Heart right ventricle (tissue), 16 donors: ENCODE measurements at places on chromosomes 16 and 17. TPM values are rescaled to one million over a fixed set of nuclear protein-coding genes. Genes with fewer than 3 reads are reported as not detected.
A peak's percentile ranks its signal among the peaks of the same experiment; 100 is the strongest.

- H3K27me3 ChIP-seq = no peaks in the 10 kb centered on the region
- no peaks in the 10 kb centered on the region for H3K36me3 ChIP-seq
- no peaks in the 10 kb centered on the region for H3K4me1 ChIP-seq
- no peak overlapping the region for H3K4me3 ChIP-seq
Observed at GRCh38 chr17:36133602-36134236, 30.1 kb downstream of the CCL4 start.

GRCh38 chr17:82095777-82096708, 2.0 kb downstream of the FASN start:
- H3K4me1 ChIP-seq = peaks cover 20% of the 10 kb centered on the region
- peaks cover 28% of the 10 kb centered on the region for H3K36me3 ChIP-seq
- no peaks in the 10 kb centered on the region for H3K27me3 ChIP-seq
- H3K4me3 ChIP-seq = no peak overlapping the region
- H3K27ac ChIP-seq = no peak overlapping the region
- DNase-seq = no peak

- no peak overlapping the region for H3K27ac ChIP-seq
- no peak overlapping the region for H3K4me3 ChIP-seq
- peaks cover 24% of the 10 kb centered on the region for H3K4me1 ChIP-seq
- DNase-seq = no peak
- H3K27me3 ChIP-seq = no peaks in the 10 kb centered on the region
Observed at GRCh38 chr16:14564861-14565687, 65.0 kb downstream of the PARN start.

DNA sequence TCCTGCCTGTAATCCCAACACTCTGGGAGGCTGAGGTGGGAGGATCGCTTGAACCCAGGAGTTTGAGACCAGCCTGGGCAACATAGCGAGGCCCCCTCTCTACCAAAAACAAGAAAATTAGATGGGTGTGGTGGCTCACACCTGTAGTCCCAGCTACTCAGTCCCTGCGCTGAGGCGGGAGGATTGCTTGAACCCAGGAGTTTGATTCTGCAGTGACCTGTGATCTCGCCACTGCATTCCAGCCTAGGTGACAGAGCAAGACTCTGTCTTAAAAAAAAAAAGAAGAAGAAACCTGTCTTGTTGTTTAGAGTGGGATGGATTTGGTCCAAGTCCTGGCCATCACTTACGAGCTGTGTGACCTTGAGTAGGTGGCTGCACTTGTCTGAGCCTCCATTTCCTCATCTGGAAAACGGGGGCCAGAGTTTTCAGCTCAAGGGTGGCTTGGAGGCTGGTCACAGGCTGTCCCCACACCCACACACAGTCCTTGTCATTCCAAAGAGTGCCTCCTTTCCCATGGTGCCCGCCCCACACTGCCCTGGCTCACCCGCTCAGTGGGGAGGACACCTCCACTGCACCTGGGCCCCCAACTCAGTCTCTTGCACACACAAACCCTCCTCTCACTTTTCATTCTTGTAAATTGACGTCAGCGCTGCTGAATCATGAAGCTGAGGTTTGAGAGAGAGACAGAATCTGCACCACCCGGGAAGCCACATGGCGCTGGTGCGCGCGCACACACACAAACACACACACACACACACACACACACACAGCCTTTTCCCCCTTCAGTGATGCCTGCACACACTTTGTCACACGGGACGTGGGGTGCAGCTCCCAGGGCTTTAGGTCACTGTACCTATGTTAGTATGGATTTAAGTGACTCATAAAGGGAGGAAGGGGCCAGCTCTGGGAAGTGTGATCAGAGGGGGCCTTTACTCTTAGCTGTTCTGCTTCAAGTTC, 4.2 kb downstream of the SOCS1 start:
- H3K27ac ChIP-seq = no peak overlapping the region
- no peaks in the 10 kb centered on the region for H3K36me3 ChIP-seq

- peak overlapping the region; percentile 93 for H3K27ac ChIP-seq
- peak; percentile 51 for DNase-seq
- H3K36me3 ChIP-seq = peaks cover 1% of the 10 kb centered on the region
- peak overlapping the region; percentile 62 for H3K4me3 ChIP-seq
Observed at GRCh38 chr17:76381633-76382350, 2.6 kb upstream of the SPHK1 start.

DNA sequence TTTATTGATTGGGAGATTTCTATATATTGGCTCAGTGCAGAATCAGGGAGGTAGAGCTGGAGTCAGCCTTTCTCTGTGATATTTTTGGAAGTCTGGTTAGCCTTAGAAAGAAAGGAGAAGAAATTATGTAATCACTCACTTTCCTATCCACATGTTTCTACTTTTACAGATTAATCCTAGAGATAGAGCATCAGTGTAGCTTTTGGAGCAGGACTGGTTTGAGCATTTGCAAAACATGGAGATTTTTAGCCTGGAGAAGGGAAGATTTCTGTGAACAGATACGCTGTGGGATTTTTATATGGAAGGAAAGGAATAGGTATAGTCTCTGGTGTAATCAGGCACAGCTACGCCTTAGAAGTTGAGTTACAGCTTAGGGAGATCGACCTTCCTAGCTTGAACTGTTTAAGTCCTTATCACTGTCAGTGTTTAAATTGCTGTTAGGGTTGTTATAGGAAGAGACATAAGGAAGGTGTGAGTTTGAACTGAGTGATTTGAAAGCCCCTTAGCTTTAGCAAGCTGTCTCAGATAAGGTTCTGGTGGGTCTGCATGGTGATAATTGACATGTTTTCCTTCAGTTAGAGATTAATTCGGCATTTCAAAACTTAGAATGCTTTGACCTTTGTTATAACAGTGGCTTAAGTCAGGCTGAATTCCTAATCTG, 20.5 kb downstream of the METTL9 start:
- no peak overlapping the region for H3K4me3 ChIP-seq
- no peaks in the 10 kb centered on the region for H3K4me1 ChIP-seq
- H3K27me3 ChIP-seq = no peaks in the 10 kb centered on the region

GRCh38 chr16:11957591-11958395, 7.2 kb upstream of the TNFRSF17 start:
- H3K27ac ChIP-seq = no peak overlapping the region
- DNase-seq = no peak
- no peak overlapping the region for H3K4me3 ChIP-seq

- H3K36me3 ChIP-seq = peaks cover 6% of the 10 kb centered on the region
- peak; percentile 89 for DNase-seq
- peak within 1 kb of the TSS; percentile 94 for H3K4me3 ChIP-seq
- H3K4me1 ChIP-seq = peaks cover 32% of the 10 kb centered on the region
- H3K27me3 ChIP-seq = no peaks in the 10 kb centered on the region
Observed at GRCh38 chr16:3880623-3881498, at the start of gene CREBBP. TSS of gene CREBBP (minus strand) at chr16:3880713. CDS start at chr16:3879916, 797 bp downstream.

DNA sequence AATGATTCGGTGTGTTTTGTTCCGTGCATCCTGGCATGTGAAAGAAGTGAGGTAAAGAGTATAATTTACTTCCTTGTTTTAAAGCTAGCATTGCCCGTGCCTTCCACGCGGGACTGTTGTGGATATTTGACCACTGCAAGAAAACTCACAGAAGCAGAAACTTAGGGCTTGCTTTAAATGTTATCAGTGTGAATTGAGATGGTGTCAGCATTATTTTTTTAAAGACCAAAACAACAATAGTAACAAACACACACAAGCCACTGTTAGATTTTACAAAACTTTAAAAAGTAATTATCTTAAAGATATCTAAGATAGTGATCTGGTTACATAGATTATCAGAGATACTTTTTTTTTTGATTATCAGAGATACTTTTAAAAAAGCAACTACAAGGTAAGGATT, 47.4 kb downstream of the WWOX start:
- no peak overlapping the region for H3K27ac ChIP-seq
- no peak for DNase-seq
- H3K36me3 ChIP-seq = no peaks in the 10 kb centered on the region
- H3K4me1 ChIP-seq = peaks cover 5% of the 10 kb centered on the region
- H3K4me3 ChIP-seq = no peak overlapping the region

GRCh38 chr16:87324411-87325275, 7.5 kb upstream of the C16orf95 start:
- no peak overlapping the region for H3K4me3 ChIP-seq
- peaks cover 13% of the 10 kb centered on the region for H3K4me1 ChIP-seq

- H3K4me1 ChIP-seq = no peaks in the 10 kb centered on the region
- no peaks in the 10 kb centered on the region for H3K27me3 ChIP-seq
- DNase-seq = no peak
- peaks cover 76% of the 10 kb centered on the region for H3K36me3 ChIP-seq
Observed at GRCh38 chr17:4043862-4044261, 79.6 kb upstream of the ATP2A3 start.

GRCh38 chr17:43011728-43012472, 5.3 kb downstream of the IFI35 start:
- H3K4me1 ChIP-seq = peaks cover 96% of the 10 kb centered on the region
- no peak for DNase-seq
- peak overlapping the region; percentile 51 for H3K27ac ChIP-seq
- H3K27me3 ChIP-seq = no peaks in the 10 kb centered on the region
- peaks cover 3% of the 10 kb centered on the region for H3K36me3 ChIP-seq
- H3K4me3 ChIP-seq = no peak overlapping the region

DNA sequence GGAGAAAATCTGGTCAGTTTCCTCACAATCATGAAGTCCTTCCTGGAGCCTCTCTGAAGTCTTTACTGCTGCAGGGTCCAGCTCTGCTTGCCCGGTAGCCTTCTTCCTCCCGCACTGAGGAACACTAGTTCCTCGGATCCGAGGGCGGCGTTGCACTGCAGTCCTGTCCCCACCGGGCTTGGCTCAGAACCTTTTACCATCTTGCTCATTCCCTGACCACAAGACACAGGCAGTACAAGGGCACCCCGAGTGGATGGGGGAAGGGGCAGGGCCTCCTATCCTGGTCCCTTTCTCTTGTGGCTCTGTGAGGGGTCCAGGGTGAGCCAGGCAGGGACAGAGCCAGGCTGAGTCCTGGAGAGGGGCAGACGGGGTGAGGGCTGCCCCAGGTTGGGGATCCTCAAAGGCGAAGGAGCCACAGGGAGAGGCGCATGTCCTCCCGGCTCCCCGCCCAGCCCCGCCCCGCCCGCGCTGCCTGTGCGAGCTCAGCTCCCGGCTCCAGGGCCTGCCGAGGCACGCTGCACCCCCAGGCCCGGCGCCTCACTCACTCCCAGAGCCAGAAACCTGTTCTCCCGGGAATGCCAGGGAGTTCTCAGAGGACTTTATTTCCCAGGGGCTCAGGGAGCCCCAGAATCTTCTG, 1.5 kb downstream of the FOXN1 start:
- DNase-seq = no peak
- H3K27ac ChIP-seq = no peak overlapping the region
- no peaks in the 10 kb centered on the region for H3K4me1 ChIP-seq
- no peaks in the 10 kb centered on the region for H3K36me3 ChIP-seq
- H3K4me3 ChIP-seq = no peak overlapping the region

DNA sequence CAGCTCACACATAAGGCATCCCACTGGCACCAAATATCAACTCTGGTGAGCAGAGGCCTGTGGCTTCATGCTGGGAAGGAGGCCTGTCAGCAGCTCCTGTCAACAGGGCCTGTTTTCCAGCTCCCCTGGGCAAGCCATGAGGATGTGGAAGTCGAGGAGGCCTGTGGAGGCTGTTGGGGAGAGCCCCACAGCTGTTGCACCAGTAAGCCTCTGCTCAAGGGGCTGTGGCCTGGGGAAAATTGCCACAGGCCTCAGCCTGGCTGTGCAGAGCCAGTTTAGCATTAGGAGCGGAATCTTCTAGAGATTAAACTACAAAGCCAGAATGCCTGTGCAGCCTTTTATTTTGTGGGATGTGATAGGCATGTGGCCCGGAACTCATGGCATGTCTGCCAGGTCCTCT, 202.1 kb downstream of the SPECC1 start:
- no peak overlapping the region for H3K4me3 ChIP-seq
- no peaks in the 10 kb centered on the region for H3K36me3 ChIP-seq
- no peak overlapping the region for H3K27ac ChIP-seq
- no peaks in the 10 kb centered on the region for H3K27me3 ChIP-seq

DNA sequence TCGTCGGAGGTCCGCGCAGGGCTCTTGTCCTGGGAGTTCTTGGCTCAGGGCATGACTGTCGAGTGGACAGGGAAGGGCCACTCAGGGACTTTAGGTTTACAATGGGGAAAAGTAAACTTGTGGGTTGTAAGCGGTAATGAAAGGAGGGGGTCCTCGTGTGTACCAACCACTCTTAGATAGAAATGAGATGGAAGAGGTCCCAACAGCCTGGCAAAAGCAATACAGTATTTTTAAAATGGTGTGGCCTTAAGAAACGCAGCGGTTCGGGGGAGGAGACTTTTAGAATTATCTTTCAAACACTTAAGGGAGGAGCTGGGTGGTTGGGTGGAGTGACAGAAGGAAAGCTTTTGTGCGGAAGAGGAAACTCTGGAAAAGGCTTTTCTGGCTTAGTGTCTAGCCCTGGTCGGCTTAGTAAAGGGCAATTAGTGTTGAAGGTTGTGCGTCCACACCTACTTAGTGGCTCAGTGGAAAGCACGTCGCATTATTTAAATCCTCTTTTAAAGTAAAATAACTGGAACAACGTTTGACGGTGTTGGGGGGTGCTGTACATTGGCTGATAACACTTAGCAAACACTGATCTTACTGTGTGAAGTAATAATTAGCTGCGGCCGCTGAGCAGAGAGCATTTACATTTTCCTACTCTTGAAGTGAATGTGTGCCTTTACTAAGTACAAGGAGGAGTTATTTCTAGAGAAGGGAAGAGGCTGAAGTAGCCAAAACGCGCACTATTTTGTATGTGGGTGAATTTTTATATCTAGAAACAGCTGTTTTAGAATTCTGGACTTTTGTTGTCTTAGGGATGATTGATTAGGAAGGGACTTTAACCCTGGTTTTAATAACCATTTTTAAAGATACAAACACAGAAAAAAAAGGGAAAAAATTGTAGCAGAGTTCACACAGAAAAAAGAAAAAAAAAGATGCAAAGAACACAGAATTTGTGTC, 1.0 kb downstream of the WSB1 start:
- no peak for DNase-seq
- H3K36me3 ChIP-seq = no peaks in the 10 kb centered on the region
- peak overlapping the region; percentile 83 for H3K4me3 ChIP-seq

DNA sequence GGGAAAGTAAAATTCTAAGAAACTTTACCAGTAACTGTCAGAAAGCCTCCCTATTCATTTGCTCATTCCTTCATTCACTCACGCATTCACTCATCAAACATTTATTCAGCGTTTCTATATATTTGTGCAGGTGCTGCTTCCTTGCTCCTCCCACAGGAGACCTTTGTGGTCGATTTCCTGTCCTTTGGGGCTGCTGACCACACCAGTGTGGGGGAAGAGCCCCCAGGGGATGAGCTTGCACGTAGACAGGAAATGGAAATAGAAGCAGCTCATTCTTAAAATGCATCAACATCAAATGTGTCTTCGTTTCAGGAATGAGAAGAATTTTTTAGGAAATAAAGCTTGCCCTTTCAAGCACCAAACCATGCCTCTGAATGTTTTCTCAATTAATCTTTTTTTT, 9.6 kb downstream of the PIK3R6 start:
- H3K4me3 ChIP-seq = peak overlapping the region; percentile 2
- no peaks in the 10 kb centered on the region for H3K36me3 ChIP-seq
- no peaks in the 10 kb centered on the region for H3K27me3 ChIP-seq
- DNase-seq = no peak
- H3K27ac ChIP-seq = peak overlapping the region; percentile 61

- peak overlapping the region; percentile 56 for H3K4me3 ChIP-seq
- peaks cover 25% of the 10 kb centered on the region for H3K4me1 ChIP-seq
- H3K27ac ChIP-seq = peak overlapping the region; percentile 85
- H3K36me3 ChIP-seq = no peaks in the 10 kb centered on the region
Observed at GRCh38 chr17:57861000-57861789, 11.4 kb upstream of the MRPS23 start.

GRCh38 chr17:33749171-33749570, 456.1 kb upstream of the ASIC2 start:
- no peak for DNase-seq
- no peak overlapping the region for H3K27ac ChIP-seq
- H3K27me3 ChIP-seq = peaks cover 44% of the 10 kb centered on the region
- no peaks in the 10 kb centered on the region for H3K36me3 ChIP-seq
- no peak overlapping the region for H3K4me3 ChIP-seq

PIPOX gene
- 0.95 TPM for total RNA-seq

TBC1D28 gene
- not detected for total RNA-seq

TLCD3B gene
- not detected for total RNA-seq

RPA1 gene
- 51.6 TPM for total RNA-seq

CES1 gene
- 19.9 TPM for total RNA-seq
